Spinal cord (tissue), 10 donors: ENCODE measurements at places on chromosomes 1 and 21.

GRCh38 chr1:185420588-185421081, 103.6 kb upstream of the IVNS1ABP start:
- no peaks in the 10 kb centered on the region for H3K27me3 ChIP-seq
- no peak overlapping the region for H3K4me3 ChIP-seq
- no peaks in the 10 kb centered on the region for H3K4me1 ChIP-seq

- peaks cover 28% of the 10 kb centered on the region for H3K4me1 ChIP-seq
- no peak overlapping the region for H3K27ac ChIP-seq
- no peaks in the 10 kb centered on the region for H3K27me3 ChIP-seq
- DNase-seq: no peak
- no peak overlapping the region for H3K4me3 ChIP-seq
- H3K36me3 ChIP-seq: peaks cover 30% of the 10 kb centered on the region
Observed at GRCh38 chr1:248823517-248824001, 2.2 kb downstream of the SH3BP5L start.

DNA sequence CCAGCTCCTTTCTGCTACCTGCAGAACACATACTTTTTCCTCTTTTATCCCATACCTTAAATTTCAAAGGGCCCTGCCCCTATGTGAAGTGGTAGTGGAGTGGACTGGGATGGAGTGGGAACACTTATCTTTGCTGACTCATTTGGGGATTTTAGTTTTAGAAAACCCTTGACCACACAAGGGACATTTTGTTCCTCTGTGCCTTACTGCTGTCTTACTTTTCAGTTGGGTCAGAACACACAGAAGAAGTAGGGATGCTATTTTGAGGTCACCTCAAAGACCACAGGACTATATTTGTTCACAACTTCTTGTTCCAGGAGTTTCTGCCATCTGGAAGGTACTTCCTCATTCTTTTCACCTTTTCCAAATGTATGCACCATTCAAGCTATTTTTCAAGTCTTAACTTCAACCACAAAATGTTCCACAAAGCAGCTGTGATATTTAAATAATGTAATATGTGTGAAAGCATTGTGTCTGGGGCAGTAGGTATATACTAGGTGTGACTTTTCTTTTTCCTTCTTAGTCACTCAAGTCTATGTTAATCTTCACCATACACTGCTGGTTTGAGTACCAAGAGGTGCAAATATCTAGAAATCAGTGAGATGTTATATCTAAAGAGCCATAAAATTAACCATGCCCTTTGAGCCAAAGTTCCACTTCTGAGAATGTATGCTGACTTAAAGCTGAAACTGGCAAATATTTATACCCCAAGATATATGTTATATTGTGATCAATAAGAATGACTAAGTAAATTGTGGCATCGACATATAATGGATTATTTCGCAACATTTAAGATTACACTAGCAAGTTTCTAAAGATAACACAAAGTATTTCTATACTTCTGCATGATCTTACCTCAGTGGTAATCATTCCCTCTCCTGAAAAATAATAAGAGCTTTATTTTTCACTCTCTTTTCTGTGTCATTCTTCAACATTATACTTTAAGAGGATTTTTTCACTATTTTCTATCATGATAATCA, 308.5 kb downstream of the MRPL39 start:
- H3K4me1 ChIP-seq: no peaks in the 10 kb centered on the region
- no peak overlapping the region for H3K27ac ChIP-seq
- no peaks in the 10 kb centered on the region for H3K27me3 ChIP-seq
- DNase-seq: no peak
- no peaks in the 10 kb centered on the region for H3K36me3 ChIP-seq
- H3K4me3 ChIP-seq: no peak overlapping the region

DNA sequence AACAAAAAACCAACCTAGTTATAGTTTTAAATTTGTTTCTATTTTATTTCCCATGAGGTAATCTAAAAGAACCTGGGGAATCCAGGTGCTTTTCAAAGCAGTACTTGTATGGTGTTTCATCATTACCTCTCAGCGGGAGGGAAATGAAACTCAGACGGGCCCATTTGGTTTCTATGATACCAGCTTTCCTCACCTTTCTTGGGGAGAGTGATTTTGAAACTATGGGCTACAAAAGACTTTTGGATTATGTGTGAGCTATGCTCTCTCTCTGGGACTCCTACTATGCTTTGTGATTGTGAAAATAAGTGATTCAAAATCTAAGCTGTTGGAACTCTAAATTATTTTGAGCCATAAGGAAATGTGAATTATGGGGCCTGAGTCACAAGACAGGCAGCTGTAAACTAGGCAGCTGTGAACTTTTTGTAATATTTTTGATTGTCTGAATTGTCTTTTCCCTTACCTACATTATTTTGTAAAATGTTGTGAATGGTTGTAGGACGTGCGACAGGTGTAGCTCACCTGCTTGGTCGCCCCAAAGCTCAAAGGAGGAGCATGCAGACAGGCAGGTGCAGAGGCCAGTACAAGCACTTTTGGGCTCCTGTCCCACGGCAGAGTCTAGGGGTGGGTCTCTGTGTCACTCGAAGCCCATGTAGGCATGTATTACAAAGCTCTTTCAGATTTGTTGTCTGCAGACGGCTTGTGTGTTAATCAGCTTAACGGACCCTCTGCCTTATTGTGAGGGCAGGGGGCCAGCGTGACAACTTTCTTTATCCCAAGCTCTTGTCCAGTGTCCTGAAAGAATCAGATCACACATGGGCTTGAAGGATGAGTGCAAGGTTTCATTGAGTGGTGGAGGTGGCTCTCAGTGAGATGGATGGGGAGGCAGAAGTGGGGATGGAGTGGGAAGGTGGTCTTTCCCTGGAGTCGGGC, 64.8 kb upstream of the BACH1 start:
- H3K4me3 ChIP-seq: no peak overlapping the region
- no peaks in the 10 kb centered on the region for H3K27me3 ChIP-seq
- H3K4me1 ChIP-seq: no peaks in the 10 kb centered on the region
- no peaks in the 10 kb centered on the region for H3K36me3 ChIP-seq
- no peak for DNase-seq

- H3K4me1 ChIP-seq: no peaks in the 10 kb centered on the region
- H3K4me3 ChIP-seq: no peak overlapping the region
- no peak for DNase-seq
- no peak overlapping the region for H3K27ac ChIP-seq
- peaks cover 4% of the 10 kb centered on the region for H3K36me3 ChIP-seq
- no peaks in the 10 kb centered on the region for H3K27me3 ChIP-seq
Observed at GRCh38 chr1:233386336-233386735, 58.8 kb downstream of the MAP3K21 start.

GRCh38 chr1:164836614-164837018, 277.6 kb downstream of the PBX1 start:
- peaks cover 1% of the 10 kb centered on the region for H3K4me1 ChIP-seq
- no peaks in the 10 kb centered on the region for H3K36me3 ChIP-seq
- no peak overlapping the region for H3K27ac ChIP-seq
- no peaks in the 10 kb centered on the region for H3K27me3 ChIP-seq
- H3K4me3 ChIP-seq: no peak overlapping the region

- H3K4me1 ChIP-seq: peaks cover 48% of the 10 kb centered on the region
- no peaks in the 10 kb centered on the region for H3K36me3 ChIP-seq
- H3K27ac ChIP-seq: no peak overlapping the region
Observed at GRCh38 chr1:61446531-61446991, 278.4 kb downstream of the TM2D1 start.
